ENCODE measurements at places on chromosomes 11 and 22.

GRCh38 chr11:45933131-45933831 is 10.8 kb downstream of the LARGE2 start:
- no peak for DNase-seq

- peak; percentile 38 for DNase-seq
Measured at GRCh38 chr11:9535189-9535781, 38.2 kb upstream of the WEE1 start.

DNA sequence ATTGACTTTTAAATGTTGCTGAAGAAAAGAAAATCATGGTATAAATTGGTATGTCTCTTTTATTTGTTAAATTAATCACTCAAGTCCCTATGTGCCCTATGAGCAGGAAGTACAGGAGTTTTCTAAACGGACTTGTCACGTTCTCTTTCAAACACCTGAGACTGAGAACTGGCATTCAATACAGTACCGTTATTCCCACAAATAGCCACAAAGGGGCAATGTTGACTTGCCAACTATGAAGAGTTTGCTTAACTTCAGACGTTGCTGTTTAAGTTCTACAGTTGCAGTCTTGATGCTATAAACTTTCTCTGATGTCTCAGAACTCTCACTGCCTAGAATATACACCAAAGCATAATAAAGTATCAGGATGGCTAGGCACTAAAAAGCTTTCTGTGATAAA is 7.6 kb downstream of the OR56A1 start:
- DNase-seq: no peak

- DNase-seq: no peak
Measured at GRCh38 chr11:131041331-131042040, 125.2 kb upstream of the SNX19 start.

- DNase-seq: no peak
Measured at GRCh38 chr11:9020916-9021315, 17.1 kb upstream of the NRIP3 start.

DNA sequence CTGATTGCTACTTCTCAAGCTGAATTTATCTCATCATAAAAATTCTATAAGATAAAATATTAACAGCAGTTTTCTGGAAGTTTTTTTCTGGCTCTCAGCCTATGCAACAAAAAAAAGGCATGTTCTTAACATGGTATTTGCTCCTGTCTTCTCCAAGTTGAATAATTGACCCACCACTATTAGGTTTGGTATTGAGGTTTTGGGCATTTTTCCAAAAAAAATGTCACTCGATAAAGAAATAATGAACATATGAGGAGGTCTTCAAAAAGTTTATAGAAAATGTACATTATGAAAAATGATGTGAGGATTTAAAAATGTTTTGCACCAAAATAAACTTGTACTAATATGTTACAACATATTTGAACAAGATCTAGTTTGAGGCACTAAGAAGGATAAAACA is 808.6 kb upstream of the RAG2 start:
- DNase-seq: no peak

DNA sequence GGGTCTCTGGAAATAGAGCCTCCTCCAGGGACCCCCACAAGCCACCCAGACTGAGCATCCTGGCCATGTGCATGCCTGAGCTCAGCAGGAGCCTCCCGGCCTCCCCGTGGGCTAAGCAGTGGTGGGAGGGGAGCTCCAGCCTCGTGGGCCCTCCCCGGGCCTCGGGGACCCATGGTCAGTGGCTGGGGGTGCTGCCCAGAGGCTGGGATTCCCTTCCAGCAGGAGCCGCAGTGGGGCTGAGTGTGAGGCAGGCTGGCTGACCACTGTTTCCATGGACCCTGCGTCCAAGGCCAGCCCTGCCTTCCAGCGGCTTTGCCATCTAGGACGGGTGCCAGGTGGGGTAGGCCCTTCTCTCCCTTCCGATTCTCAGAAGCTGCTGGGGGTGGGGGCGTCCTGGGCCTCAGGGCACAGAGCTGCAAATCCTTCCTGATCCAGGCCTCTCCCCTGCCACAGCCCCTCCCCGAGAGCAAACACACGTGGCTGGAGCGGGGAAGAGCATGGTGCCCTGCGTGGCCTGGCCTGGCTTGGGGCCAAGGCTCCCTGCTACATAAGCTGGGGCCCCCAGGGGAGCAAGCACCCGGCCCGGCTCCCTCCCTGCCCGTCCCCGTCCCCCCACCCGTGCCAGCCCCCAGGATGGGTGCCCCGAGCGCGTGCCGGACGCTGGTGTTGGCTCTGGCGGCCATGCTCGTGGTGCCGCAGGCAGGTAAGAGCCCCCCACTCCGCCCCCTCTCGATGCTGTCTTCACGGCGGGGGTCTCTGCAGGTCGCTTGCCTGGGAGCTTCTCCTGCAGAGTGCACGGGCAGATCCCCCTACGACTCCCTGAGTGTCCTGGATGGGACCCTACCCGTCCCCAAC is at the start of gene MUC5B:
TSS of gene MUC5B (plus strand) at position 576 of the 855 bp plus-strand sequence. CDS start at position 634, 58 bp downstream.
- no peak for DNase-seq

DNA sequence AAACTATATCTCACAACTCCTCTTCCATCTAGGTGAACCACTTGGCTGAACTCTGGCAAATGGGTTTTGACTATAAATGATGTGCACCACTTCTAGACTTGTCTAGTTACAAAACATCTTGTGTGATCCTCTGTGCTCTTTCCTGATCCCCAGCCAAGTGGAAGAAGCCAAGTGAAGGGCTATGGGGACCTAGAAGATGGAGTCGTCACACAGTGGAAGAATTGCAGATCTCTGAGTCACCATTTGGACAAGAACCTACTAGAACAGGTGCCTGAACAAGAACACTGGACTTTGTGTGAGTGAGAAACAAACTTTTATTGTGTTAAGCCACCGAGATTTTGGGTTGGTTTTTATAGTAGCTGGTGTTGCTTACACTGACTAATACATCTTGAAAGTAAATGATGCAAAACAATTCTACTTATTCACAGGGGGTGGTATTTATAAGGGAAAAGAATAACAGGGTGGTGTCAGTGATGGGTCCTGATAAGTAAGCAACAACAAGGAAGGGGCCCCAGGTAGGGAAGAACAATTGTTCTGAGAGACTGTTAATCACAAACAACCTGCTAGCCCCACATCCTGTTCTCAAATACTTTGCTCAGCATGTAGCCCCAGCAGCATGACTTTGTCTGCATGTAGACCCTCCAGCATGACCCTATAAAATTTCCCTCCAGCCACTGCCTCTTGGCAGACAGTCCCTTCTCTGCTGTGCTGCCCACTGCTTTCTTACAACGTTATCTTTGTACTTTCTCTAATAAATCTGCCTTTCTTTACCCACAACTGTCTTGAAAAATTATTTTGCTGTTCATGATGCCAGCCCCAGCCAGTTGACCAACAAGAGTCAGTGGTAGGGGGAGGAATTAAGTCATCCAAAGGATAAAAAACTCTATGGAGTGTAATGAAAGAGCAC is 280.7 kb upstream of the PLET1 start:
- DNase-seq: no peak

GRCh38 chr22:41469218-41469851 is 418 bp downstream of the ACO2 start:
- DNase-seq: no peak

GRCh38 chr11:28490773-28491382 is 382.7 kb downstream of the METTL15 start:
- no peak for DNase-seq

DNA sequence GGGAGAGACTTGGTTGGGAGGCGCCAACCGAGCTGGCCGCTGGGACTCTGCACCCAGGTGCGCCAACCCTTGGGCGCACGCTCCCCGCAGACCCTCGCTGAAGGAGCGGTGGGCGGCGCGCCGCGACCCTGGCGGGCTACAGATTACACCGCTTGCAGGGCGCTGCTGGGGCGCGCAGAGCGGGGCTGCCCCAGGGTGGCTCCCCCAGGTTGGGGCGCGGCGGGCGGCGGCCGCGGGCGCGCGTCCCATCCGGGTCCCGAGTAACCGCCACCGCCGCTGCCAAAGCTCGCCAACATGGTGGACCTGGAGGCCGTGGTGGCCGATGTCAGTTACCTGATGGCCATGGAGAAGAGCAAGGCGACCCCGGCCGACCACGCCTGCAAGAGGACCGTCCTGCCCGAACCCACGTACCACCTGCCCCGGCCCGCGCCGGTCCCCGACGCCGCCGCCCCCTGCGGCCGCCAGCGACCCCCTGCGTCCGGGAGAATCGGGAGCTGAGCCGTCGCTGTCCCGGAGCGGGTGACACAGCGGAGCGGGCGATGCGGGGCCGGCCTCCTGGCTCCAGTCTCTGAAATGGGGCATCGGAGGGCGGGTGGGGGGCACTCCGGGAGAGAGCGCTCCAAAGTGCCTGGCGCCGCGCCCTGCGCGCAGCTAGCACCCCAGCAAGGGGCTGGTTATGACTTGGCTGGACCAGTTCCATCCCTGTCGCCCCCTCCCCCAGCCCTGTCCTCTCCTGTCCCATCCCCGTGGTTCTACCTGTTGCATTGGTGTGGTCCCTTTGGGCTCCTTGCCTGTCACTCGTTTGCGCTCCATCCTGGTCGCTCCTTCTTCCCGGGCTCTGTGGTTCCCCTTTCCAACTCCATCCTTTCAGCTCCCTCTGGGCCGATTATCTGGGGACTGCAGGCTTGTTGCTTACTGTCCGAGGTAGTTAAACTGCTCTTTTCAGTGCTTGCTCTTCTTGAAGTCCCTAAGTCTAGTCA is 143.3 kb upstream of the GRK3 start:
- no peak for DNase-seq

- no peak for DNase-seq
Measured at GRCh38 chr11:76574406-76574805, 96.1 kb downstream of the LRRC32 start.

DNA sequence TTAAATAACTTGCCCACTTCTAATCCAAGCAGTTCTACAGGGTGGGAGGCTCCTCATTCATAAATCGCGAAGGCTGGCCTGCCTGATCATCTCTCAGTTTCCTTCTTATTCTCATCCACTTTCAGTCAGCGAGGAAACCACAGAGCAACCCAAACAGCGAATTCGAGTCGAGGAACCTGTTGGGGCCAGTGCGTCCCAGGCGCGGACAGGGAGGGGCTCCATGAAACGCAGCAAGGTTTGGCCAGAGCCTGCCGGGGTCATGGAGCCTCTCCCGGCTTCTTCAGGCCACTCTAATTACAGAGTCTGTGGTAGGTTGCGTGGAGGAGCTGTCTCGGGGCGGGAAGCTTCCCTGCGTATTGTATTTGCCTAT is 741 bp upstream of the NAV2 start:
- DNase-seq: no peak

- DNase-seq: no peak
Measured at GRCh38 chr11:8068605-8069221, 12.3 kb upstream of the TUB start.

DNA sequence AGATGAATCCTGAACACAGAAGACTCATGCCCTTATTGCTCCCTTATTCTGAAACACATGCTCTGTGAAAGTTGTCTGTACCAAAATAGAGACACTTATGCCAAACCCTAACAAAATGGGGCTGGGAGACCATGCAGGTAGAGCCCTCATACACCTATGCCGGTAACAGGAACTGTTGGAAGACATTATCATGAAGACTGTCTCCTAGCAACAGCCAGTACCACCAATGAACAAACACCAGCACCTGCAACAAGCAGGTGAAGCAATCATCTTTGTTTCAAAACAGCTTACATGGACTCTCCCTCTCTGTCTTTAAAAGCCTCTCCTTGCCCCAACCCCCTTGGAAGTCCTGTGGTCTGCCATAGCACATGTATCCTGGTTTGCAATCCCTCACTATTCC is 17.2 kb downstream of the SLC5A4 start:
- DNase-seq: no peak

- DNase-seq: no peak
Measured at GRCh38 chr11:8593935-8594909, at the start of gene STK33. STK33 (minus strand) TSS chr11:8594228; CDS start chr11:8474905, 119,323 bp downstream.

Measured in stimulated activated CD8-positive, alpha-beta memory T cell treated with anti-CD3 and anti-CD28 coated beads, Interleukin-15, amount 100 ng/mL, for 4 hours (primary cell).